ENCODE measurements at places on chromosomes 12 and 14.

- no peak for DNase-seq
Observed at GRCh38 chr12:86613311-86613710, 357.1 kb upstream of the MGAT4C start.

- DNase-seq: no peak
Observed at GRCh38 chr12:130709151-130709970, 6.7 kb downstream of the RIMBP2 start.

- no peak for DNase-seq
Observed at GRCh38 chr14:79279645-79280597, 931.4 kb downstream of the DIO2 start.

GRCh38 chr12:78931466-78931990 lies 67.0 kb downstream of the SYT1 start:
- DNase-seq: no peak

GRCh38 chr12:54701940-54702592 lies 53.9 kb upstream of the DCD start:
- no peak for DNase-seq

GRCh38 chr14:28760431-28760996 lies 6.1 kb upstream of the FOXG1 start:
- no peak for DNase-seq

All from nucleus accumbens (tissue), 56 donors.